ENCODE measurements at places on chromosomes 5 and 9.

GRCh38 chr5:121088341-121088740 is 624.2 kb downstream of the PRR16 start:
- DNase-seq, result no peak

DNA sequence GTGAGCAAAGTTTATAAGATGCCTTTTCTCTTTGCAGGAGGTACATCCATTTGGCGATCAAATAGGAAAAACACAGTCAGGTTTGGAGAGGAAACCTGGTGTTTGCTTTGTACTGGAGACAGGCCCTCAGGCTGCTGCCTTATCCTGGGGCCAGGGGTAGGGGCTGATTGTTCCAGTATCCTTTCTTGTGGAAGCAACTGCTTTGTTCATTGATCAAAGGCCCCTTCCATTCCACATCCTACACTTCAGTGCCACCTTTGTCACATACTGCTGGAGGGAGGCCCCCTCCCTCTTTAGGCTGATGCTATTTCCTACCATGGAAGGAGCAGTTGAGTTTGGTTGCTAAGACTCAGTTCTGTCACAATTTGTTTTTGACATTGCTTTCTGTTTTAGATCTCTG is 778.1 kb downstream of the TLR4 start:
- DNase-seq, result no peak

DNA sequence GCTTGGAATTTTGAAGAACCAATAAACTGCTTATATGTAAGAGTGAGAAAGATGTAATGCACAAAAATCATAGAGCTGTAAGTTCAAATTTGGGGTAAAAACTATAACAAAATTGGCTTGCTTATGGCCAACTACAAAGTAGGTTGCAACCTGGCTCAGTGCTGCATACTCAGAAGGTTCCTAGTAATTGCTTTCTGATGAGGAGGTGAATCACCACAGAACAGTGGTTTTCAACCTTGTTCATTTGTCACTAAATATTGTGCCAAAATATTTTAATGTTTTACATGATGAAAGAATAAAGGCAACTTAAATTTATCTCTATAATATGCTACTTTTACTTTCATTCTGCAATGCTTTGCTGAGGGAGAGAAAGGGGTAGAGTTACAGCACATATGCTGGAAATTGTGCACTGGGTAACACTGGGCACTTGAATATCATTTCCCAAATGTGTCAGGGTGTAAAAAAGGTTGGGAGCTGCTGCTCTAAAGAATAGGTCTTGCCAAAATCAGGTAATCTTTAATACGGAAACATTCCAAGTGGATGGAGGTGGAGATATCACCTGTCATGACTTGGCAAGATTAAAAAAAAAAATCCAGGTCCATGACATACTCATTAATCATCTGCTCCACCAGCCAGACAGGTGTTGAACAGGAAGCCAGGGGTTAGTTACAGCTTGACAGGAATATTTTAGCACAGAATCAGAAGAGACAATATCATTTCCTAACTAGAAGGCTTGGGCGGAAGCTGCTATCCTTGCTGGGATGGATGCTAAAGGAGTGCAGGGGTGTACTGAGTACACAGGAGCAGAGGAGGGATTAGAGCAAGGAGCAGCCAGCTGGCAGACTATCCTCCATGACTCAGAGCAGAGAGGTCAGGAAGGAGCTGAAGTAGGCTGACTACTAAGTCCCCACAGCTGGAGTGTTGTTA is 34.6 kb upstream of the CCL21 start:
- no peak for DNase-seq

DNA sequence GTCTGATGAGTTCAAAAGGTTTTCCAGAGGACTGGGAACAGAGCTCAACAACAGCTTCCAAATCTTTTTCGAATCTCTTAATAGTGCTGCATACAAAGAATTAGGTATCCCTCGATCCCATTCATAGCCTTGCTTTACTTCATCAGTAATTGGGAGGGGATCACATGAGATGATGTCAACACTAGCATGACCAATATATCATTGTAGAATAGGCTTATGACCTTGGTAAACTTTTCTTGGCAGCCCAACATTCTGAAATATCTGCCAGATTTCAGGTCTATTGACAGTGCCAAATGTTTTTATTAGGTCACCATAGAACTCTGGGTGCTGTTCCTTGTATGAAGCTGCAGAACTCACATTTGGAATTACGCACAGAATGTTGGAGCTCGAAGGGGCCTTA is 228.9 kb downstream of the FGF10 start:
- DNase-seq, result no peak

GRCh38 chr5:74477761-74478160 is 162.8 kb downstream of the ENC1 start:
- DNase-seq, result no peak

- DNase-seq, result no peak
Observed at GRCh38 chr9:78292716-78293497, 4.0 kb upstream of the PSAT1 start.

- DNase-seq, result no peak
Observed at GRCh38 chr9:88583901-88584596, 49.1 kb downstream of the NXNL2 start.

DNA sequence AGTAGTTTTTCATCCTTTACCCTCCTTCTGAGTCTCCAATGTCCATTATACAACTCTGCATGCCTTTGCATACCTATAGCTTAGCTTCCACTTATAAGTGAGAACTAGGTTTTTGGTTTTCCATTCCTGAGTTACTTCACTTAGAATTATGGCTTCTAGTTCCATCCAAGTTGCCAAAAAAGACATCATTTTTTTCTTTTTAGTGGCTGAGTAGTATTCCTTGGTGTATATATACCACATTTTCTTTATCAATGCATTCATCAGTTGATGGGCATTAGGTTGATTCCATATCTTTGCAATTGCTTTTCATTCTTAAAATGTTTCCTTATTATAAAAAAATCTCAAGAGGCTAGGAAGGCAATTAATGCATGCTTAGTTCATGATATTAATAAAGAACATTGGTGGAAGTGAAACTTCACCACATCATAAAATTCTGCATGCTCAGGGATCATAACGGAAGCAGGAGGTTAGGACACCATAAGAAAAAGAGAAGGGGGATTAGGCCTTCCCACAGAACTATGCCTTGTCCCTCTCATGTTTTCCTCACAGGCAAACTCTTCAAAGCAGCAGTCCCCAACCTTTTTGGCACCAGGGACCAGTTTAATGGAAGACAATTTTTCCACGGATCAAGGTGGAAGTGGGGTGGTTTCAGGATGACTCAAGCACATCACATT is 105.2 kb downstream of the FRMD3 start:
- DNase-seq, result no peak

DNA sequence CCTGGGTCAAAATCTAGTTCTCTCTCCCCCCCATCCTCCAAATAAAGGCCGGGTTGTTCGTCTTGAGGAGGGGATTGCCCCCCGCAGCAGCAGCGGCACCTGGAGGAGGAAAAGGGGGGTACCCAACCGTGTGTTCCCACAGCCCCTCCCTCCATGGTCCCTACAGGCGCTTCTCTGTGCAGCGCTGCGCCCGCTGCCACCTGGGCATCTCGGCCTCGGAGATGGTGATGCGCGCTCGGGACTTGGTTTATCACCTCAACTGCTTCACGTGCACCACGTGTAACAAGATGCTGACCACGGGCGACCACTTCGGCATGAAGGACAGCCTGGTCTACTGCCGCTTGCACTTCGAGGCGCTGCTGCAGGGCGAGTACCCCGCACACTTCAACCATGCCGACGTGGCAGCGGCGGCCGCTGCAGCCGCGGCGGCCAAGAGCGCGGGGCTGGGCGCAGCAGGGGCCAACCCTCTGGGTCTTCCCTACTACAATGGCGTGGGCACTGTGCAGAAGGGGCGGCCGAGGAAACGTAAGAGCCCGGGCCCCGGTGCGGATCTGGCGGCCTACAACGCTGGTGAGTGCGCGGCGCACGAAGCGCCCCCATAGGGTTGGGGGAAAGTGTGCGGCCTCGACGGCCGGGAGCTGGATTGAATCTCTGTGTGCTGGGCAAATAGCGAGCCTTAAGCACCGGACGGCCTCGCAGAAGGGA is 3.5 kb downstream of the LHX2 start:
- DNase-seq, result no peak

DNA sequence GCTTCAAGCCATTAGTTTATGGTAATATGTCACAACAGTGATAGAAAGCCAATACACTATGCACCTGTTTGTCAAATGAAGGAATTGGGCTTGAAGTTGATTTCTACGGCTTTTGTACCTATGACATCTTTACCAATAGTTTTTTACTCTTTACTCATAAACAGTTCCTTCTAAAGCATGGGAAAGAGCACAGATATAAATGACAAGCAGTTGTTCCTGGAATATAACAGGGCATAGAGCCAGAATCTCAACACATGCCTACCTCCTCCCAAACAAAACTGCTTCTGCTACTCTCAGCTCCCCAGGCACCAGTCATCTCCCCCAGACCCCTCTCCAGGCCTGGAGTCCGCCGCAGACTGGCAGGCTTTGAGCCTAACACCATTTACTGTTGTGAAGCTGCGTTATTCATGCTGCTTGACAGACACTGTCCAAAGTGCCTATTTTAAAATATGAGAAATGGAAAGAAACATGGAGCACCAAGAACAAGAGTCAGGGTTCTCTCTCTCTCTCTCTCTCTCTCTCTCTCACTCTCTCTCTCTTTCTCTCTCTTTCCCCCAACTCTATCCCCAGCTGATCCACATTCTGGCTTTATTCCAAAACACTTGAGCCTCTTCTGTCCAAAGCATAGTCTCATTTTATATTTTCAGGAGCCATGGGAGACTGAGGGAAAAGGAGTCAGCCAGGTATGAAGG is 111.6 kb downstream of the ADRB2 start:
- DNase-seq, result no peak

DNA sequence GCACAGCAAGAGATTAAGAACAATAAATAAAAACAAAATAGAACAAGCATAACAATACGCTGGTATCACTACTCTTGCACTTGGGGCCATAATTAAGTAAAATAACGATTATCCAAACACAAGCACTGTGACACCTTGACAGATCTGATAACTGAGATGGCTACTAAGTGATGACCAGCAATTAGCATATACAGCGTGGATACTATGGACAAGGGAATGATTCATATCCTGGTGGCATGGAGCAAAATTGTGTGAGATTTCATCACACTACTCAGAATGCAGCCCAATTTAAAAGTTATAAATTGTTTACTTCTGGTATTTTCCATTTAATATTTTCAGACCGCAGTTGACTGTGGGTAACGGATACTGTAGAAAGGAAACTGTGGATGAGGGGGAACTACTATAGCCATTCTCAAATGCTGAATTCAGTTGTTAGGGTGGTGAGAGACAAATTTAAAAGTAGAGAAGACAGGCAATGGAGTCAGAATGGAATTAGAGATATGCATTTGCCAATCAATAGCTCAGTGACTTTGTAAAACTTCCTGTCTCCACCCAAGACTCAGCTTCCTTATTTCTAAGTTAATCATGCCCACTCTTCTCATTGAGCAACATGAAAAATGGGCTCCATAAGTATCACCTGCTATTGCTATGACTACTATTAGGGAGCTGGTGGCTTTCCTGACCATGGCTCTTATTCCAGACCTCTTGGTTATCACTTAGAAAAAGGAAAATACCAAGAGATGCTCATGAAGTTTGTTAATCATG is 300.8 kb downstream of the TRIM32 start:
- no peak for DNase-seq

- no peak for DNase-seq
Observed at GRCh38 chr9:16915126-16915831, 44.8 kb upstream of the BNC2 start.

DNA sequence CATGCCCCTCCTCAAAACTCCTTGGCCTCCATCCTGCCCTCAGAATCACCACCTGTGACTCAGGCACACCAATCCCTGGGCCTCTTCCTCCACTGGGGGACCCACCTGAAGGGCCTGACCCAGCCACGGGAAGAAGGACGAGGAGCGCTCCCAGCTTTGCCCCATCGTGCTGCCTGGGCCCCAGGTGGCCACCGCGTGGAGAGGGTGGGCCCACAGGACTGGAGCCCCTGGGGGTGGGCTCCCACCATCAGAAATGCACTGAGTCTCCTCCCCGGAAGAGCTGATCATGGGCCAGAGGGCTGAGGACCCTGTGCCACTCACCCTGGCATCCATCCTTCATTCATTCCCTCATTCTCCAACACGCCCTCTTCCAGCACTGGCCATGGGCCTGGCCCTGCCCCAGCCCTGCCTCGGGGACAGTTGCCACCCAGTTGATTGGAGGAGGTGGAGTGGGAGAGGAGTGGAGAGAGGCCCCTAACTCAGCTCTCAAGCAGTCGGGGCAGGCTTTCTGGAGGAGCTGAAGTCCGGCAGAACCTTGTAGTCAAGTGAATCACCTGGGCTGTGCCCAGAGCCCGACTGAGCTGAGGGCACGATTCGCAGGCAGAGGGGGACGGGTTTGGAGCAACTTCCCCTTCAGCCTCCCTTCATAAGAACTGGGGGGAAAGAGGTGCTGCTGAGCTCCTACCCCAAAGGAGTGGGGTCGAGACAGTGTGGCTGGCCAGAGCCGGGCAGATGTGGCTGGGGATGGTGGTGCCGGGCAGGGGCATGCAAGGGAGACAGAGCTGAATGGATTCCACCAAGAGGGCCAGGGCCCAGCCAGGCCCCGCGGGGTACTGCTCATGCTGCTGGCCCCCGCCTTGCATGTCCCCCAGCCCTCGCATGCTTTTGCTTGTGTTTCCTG is 29.6 kb downstream of the DNM1 start:
- DNase-seq, result no peak

DNA sequence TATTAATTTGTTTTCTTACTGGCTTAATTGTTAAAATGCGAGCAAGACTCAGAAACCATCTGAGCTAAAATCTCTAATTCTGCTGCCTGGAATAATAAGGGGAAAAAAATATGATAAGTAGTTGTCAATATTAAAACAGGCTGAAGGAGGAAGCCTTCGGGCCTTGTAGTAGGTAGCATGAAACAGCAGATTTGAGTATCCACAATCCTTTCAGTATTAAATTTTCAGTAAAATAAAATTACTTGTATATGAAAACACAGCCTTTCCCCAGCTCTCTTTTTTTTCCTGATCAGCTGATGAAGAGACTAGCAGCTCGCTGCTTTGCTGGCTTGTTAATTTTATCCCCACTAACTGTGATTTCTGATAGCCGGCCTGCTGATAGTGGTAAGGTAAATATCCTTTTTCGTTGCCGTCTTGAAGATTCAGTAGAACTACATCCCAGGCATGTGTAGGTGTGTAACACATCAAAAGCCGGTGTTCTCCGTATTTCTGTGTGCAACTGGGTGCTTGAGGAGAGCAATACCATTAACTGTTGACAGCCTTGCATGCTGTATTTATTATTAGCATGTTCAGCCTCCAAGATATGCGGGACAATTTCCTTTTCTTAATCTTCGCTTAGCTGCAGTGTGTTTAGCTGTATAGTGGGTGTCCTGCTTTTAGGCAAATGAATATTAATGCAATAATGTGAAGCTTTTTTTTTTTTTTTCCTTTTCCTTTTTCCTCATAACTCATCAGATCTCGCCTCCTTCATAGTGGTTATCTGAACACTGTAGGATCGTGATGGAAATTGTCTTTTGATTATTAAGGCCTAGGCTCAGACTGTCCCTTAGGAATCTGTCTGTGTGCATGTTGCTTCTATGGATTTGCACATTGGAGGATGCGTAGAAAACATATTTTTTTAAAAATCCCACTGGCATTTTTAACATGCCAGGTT is 144.6 kb downstream of the SMARCA2 start:
- no peak for DNase-seq

DNA sequence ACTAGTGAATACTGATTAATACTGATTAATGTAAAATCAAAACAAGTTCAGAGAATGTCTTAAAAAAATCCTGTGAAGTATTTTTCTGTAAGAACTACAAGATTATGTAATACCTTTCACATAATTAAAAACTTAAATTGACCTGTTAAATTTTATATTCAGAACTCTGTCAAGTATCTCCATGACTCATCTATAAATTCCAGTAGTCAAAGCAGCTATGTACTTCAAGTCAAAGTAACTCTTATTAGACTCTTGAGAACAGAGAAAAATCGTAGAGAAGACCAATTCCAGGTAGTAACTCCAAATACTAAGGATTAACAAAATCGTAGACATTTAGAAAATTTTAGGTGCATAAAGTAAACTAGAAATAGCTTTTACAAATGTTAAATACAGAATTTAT is 77.1 kb downstream of the HOMER1 start:
- no peak for DNase-seq

Measured in activated CD8-positive, alpha-beta memory T cell treated with anti-CD3 and anti-CD28 coated beads for 4 hours (primary cell).